ENCODE measurements at places on chromosomes 11 and 22.

GRCh38 chr11:48087974-48088681, 107.8 kb downstream of the PTPRJ start:
- no peak for DNase-seq

- no peak for DNase-seq
Measured at GRCh38 chr22:44878483-44879300, 126.3 kb downstream of the ARHGAP8 start.

GRCh38 chr11:121890946-121891515, 225.0 kb downstream of the BLID start:
- no peak for DNase-seq

DNA sequence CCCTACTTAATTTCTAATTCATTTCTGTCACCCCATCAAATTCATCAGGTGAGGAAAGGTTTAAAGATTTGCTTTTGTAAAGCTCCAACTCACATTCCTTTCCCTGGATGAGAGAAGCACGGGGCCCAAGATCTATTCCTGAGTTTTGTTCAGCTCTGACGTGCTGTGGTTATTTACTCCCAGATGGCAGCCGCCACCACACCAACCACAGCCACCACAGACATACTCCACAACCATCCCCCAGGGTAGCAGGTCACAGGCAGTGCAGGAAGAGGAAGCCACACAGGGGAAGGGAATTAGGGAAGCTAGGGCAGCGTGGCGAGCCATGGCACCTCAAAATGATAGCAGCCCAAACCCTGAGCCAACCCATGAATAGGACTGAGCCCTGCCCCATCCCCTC, 63.5 kb upstream of the CSNK2A3 start:
- DNase-seq = no peak

DNA sequence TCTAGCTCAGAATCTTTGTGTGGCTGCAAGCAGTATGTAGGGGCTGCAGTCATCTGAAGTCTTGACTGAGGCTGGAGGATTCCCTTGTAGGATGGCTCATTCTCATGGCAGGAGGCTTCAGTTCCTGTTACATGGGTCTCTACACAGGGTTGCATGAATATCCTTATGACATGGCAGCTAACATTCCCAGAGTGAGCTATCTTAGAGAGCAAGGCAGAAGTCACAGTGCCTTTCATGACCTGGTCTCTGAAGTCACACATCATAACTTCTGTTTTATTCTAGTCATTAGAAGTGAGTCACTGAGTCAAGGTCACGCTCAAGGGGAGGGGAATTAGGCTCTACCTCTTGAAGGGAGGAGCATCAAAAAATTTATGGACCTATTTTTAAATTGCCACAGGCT, 10.3 kb upstream of the SPON1 start:
- no peak for DNase-seq

DNA sequence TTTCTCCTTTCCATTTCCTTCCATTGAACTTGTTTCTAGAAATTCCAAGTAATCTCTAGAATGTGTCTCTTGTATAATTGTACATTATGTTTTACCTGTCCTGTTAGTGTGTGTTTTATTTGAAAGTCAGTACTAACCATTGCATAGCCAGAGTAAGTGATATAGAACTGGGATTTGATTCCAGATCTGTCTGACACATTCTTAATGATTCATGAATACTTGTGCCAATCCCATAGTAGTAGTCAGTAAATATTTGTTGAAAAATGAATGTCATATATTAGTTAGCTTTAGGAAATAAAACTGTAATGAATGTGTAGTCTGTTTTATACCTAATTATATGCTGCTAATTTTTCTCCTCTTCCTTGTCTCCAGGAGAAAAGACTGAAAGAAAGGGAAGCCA, 186.9 kb downstream of the DDX10 start:
- DNase-seq = no peak

- peak; percentile 2 for DNase-seq
Measured at GRCh38 chr11:81644239-81644840, 1089.3 kb downstream of the FAM181B start.

DNA sequence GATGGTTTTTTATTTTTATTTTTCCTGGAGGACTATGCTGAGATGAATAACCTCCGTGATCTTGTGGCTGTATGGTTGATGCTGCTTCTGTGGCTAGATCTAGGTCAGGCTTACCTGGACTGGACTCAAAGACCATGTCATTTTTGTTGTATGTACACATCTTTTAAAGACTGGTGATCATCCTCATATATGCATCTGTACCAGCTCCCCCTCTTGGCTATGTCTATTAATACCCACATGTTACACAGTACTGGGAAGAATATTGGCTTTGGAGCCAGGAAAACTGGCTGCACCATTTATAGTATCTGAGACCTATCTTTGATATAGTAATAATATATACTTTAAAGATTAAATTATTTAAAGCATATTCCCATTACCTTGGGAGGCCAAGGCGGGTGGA, 18.4 kb upstream of the PITPNB start:
- no peak for DNase-seq

DNA sequence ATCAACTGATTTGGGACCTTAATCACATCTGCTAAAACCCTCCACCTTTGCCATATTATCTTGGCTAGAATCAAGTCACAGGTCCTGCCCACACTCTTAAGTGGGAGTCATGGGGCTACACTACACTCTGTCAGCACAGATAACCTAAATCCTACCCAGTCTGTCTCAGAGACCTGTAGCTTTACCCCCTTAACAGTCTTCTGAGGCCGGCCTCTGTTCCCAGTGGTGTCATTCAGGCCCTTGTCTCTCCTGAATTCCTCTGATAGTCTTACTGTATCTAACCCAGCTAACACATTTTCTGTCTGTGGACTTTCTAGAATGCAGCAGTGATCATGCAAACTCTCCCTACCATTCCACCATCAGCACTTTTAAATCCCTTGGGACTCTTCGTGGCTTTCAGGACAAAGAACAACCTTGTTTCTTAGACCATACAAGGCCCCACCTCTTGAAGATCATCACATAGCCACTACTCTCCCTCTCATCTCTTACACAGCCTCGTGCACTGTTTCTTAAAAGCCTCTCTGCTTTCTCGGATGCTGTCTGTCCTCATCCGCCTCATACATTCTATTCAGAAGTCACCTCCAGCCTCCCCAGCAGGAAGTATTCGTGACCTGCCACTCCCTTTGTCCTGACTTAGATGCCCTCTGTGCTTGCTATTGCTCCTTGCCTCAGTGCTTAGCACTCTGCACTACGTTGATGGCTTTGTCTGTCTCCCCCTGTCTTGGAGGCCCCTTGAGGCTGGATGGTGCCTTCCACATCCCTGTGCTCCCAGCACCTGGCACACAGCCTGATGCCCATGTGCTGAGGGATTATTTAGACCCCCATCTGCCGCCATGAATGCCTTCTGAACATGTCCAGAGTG, 57.9 kb downstream of the PANX1 start:
- no peak for DNase-seq

DNA sequence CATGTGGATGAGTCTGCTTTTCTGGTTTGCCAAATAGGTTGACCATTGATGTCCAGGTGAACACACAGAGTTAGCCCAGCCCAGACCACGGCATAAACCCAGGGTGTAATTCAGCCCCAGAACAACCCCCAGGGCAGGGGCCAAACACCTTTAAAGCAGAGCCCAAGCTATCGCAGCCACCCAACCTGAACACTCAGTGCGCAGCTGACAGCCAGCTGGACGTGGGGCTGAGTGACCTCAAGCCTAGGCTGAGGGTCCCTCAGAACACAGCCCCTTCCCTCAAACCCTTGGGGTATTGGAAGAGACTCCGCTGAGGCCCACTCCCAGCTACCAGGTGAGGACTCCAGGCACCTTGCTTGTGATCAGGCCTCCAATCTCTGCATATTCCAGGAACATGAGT, 161.5 kb upstream of the NECTIN1 start:
- DNase-seq = no peak

- DNase-seq = no peak
Measured at GRCh38 chr22:20503816-20504215, 3.6 kb upstream of the MED15 start.

- no peak for DNase-seq
Measured at GRCh38 chr22:25085156-25085555, 114.5 kb upstream of the CRYBB3 start.

- DNase-seq = no peak
Measured at GRCh38 chr11:96204721-96205459, 138.1 kb downstream of the MAML2 start.

- no peak for DNase-seq
Measured at GRCh38 chr11:64755681-64756361, 4.0 kb downstream of the PYGM start.

- DNase-seq = no peak
Measured at GRCh38 chr11:112731538-112731937, 229.7 kb upstream of the NCAM1 start.

GRCh38 chr22:35299673-35300499, at the start of gene TOM1:
TSS of gene TOM1 (plus strand) at chr22:35299894. CDS start at chr22:35299929, 35 bp downstream.
- peak; percentile 97 for DNase-seq

- DNase-seq = no peak
Measured at GRCh38 chr22:49546811-49547585, 280.7 kb downstream of the BRD1 start.

- no peak for DNase-seq
Measured at GRCh38 chr11:60915248-60915914, 1.4 kb downstream of the TMEM109 start.

- DNase-seq = no peak
Measured at GRCh38 chr22:30396871-30397655, at the start of gene SEC14L2. TSS of gene SEC14L2 (plus strand) at chr22:30397018. CDS start at chr22:30397117, 99 bp downstream.

DNA sequence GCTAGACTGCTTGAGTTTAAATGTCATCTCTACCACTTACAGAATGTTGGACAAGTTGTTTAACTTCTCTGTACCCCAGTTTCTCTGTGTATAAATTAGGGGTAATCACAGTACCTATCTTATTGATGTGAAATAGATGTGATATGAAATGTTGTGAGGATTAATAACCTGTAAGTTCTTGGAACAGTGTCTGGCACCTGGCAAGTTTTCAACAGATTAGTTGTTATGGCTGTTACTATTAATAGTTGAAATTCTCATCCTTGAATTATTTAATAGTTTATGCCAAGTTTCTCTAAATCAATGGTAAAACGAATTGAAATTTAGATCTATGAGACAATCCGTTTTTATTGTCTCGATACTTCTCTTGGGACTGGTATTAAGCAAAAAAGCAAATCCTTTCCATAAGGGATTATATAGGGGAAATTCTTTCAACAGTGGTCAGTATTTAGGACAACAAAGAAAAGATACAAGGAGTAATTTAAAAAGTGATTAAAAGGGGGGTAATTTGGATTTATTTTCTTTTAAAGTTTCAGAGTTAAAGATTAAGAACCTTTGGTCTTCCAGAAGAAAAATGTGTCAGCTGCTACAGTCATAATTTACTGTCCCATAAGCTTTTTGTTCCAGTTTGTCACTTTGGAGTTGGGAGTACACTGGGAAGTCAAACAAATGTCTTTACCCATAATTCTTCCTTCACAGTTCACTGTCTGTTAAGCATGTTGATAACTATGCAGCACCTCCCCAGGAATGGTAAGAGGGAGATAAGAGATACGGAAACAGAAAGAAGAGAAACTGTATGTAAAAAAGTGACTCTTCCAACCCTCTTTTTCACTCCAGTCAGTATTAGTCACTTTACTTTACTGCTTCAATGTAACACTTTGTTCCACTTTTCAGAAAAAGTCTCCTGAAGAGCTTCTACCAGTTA, 13.2 kb downstream of the PDE3B start:
- DNase-seq = no peak

DNA sequence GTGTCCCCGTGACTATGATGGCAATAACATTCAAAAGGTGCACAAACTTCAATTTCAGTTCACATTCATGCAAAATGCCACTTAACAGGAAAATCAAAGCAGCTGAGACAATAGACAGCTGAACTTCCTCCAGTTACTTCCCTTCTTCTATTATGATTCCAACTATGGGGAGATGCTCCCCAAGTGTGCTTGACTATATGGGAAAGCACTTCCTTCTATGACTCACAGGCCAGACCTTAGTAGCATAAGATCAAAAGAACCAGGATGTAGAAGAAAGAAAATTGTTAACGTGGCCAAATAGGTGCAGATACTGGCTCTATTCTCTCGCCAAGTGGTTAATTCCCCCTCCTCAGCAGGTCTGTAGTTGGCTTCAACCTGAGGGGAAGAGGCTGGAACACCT, 7.8 kb upstream of the FAT3 start:
- no peak for DNase-seq

- no peak for DNase-seq
Measured at GRCh38 chr11:61367406-61367805, 5.2 kb downstream of the TMEM138 start.

DNA sequence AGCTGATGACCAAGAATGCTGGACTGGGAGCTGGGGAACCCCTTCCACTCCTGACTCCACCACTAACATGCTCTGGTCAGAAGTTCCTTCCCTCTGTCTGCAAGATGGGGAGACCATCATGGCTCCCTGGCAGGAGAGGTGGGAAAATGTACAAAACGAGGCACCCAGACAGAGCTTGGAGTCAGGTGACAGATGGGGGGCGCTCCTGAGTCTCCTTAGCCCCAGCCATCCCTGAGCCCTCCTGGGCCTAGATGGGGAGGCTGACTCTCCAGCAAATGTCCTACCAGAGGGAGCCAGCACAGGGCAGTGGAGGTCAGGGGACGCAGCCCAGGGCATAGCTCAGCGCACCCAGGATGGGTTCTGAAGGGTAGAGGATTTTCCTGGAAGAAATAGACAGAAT, 20.0 kb downstream of the KCNJ4 start:
- no peak for DNase-seq

- peak; percentile 36 for DNase-seq
Measured at GRCh38 chr11:74316772-74317505, 5.5 kb upstream of the P4HA3 start.

GRCh38 chr11:119676461-119677020, 52.5 kb downstream of the NECTIN1 start:
- DNase-seq = no peak

DNA sequence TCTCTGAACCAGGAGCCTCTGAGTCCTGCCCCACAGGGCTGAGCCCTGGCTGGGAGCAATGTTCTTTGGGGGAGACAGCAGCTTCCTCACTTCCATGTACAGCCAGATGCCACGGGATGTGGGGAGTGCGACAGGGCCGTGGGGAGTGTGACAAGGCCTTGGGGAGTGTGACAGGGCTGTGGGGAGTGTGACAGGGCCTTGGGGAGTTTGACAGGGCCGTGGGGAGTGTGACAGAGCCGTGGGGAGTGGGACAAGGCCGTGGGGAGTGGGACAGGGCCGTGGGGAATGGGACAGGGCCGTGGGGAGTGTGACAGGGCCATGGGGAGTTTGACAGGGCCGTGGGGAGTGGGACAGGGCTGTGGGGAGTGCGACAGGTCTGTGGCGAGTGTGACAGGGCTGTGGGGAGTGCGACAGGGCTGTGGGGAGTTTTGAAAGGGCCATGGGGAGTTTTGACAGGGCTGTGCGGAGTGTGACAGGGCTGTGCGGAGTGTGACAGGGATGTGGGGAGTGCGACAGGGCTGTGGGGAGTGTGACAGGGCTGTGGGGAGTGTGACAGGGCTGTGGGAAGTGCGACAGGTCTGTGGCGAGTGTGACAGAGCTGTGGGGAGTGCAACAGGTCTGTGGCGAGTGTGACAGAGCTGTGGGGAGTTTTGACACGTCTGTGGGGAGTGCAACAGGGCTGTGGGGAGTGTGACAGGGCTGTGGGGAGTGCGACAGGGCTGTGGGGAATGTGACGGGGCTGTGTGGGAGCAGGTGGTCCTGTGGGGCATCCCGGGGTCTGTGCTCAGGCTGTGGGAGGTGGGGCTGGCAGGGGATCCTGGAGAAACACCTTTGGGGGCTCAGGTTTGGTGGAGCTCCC, 6.6 kb upstream of the KRTAP5-6 start:
- DNase-seq = no peak

GRCh38 chr22:44162960-44163359, 17.8 kb upstream of the PARVG start:
- DNase-seq = no peak

GRCh38 chr11:116481126-116481675, 291.6 kb downstream of the BUD13 start:
- no peak for DNase-seq
